Stimulated activated CD4-positive, alpha-beta T cell treated with anti-CD3 and anti-CD28 coated beads, Interleukin-2, amount 100 ng/mL, for 4 hours (primary cell): ENCODE measurements at places on chromosomes 3 and 15.

DNA sequence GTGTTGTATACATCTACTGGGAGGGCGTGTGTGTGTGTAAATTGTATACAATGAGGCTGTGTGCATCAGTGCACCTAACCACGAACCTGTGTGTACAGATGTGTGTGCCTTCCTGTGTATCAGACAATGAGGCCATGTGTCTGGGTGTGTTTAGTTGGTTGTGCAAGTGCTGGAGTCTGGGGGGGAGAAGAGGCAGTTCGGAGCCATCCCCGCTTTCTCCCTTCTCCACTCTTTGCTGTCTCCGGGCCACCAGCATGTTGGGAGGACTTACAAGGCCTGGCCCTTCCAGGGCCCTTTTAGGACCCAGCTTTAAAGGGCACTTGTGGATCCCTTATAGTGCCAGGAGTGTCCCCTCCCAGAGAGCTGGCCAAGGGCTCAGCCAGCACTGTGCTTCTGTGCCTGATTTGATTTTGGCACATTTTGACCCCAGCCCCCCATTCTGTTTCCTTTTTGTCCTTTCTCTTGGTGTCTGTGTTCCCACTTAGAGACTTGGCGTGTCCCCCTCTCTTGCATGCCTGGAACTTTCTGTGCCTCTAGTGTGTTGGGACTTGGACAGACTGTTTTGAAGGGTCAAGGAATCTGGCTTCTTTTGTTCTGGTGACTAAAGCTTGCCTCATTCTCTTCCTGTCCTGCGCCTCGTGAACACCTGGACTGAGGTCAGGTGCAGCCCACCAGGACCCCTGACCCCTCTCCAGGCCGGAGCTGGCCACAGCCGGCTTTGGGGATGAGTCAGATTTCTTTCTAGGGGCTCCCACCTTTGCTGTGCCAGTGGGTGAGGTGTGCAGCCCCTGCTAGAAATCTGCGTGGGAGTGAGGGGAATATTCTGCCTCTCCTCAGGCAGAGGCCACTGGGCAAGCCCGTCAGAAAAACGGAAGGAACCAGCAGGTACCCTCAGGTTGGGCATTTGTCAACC is 1.5 kb downstream of the CTDSPL start:
- DNase-seq, result no peak

DNA sequence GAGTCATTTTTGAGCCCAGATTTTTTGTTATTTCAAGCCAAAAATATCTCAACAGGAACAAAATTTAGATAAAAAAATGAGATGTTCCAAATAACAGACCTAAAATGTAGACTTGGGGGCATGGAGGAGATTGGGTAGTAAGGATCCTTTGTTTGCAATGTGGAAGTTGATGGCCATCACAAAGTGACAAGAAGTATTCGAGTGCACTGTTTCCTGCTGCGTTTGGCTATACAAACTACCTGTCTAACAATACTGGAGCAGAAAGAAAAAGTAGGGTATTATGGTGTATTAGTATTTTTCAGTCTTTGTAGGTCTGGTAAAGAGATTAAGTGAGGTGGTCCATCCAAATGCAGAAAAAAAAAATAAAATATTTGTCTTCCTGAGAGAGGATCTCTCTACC is 284.2 kb downstream of the C3orf38 start:
- DNase-seq, result no peak

DNA sequence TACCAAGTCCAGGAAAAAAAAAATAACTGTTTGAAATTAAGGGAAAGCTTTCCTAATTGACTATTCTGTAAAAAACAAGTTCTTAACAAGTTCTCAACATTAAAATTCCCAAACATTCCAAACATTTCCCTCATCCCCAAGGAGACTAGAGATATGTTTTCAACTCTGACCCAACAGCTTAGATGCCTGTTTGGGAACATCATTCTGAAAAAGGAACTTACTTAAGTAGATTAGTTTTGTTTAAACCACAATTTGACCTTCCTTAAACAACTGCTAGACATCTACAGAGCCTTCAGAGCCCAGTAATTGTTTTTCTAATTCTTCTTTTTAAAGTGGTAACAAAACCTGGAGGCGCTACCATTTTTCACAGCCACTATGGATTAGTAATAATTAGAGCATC is 12.8 kb downstream of the UBR1 start:
- no peak for DNase-seq

- no peak for DNase-seq
Measured at GRCh38 chr15:85398822-85399221, 18.4 kb downstream of the AKAP13 start.

DNA sequence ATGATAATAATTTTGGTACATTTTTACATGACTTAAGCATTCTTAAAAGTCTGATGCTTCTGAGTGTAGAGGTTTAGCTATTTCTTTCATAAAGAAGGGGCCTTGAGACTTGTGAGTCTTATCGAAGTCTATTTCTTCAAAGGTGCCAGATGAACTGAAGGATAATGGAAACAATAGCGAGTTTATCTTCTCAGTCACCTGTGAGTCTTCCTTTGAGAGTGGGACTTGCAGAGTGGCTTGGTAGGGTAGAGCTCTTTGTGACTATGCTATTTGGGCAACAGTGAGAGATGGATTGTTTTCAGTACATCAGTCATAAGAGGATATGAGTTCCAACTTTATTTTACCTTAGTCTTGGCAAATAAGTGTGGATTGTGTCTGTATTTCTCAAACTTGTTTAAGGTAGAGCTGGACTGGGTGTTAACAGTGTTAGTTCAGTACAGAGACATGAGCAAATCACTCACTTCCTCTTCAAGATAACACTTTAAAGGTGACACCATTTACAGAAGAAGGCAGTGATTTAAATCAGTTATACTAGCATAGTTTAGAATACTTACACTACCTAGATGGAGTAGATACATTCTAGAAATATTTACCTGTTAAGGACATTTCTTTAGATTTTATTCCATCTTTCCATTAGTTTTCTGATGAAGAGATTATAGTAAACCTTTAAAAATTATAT is 3.2 kb downstream of the AKAP13 start:
- DNase-seq, result no peak

GRCh38 chr3:133945381-133946095 is 49.9 kb upstream of the RAB6B start:
- DNase-seq, result no peak

- DNase-seq, result no peak
Measured at GRCh38 chr3:3015185-3016089, 94.7 kb downstream of the IL5RA start.

DNA sequence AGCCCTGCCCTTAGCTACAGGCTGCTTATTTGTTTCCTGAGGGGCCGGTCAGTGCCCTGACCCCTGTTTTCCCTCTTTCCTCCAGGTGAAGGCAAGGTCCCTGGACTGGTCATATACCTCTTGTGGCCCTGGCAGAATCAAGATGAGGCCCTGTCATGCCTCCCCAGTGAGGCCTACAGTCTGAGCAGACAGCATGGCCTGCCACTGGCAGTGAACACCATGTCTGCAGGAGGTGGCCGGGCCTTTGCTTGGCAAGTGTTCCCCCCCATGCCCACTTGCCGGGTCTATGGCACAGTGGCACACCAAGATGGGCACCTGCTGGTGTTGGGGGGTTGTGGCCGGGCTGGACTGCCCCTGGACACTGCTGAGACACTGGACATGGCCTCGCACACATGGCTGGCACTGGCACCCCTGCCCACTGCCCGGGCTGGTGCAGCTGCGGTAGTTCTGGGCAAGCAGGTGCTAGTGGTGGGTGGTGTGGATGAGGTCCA is 1.2 kb downstream of the KLHDC8B start:
- no peak for DNase-seq

GRCh38 chr3:156892701-156893100 is 66.5 kb downstream of the LEKR1 start:
- DNase-seq, result no peak

GRCh38 chr3:80542456-80542855 is 774.7 kb upstream of the ROBO1 start:
- DNase-seq, result no peak

DNA sequence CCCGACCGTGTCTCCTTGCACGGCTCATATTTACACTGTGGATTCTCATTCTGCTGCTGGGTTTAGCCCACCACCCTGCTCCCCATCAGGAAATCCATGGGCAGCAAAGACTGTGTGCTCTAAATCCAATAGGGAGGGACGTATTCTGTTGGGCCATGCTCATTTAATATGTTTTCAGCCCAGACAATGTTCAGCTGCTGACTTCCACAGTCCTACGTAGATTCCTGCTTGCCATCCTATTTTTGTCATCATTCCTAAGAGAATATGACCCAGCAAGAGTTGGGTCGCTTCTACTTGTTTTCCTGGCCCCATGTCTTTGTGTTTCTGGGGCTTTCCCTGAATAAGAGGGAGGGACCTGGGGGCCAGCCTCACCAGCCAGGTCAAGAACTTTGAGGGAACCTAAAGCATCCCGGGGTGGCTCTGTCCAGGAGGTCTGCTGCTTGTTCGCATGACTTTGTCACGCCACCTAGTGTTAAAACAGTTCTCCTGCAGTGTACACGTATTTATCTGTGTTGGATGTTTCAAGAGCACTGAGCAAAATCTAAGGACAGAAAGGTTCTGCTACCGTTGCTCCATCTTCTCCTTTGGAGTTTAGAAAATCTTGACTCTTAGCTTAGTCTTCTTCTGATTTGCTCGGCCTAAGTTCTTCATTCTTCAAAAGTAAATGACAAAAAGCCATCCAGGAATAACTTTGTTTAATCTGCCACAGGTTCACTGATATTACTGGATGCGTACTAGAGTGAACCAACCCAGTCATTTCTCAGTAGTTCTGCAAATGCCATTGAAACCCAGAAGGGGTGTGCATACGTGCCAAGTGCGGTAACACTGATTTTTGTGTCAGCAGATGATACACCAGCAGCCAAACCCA is 79.8 kb upstream of the NR2E3 start:
- DNase-seq, result no peak

GRCh38 chr15:70047386-70048197 is 50.1 kb downstream of the TLE3 start:
- DNase-seq, result no peak

- no peak for DNase-seq
Measured at GRCh38 chr3:143283432-143284128, 164.0 kb downstream of the CHST2 start.

GRCh38 chr3:35223632-35224394 is 415.5 kb upstream of the ARPP21 start:
- DNase-seq, result no peak
